ENCODE measurements at places on chromosomes 2 and 18.
A peak's percentile ranks its signal among the peaks of the same experiment; 100 is the strongest.

GRCh38 chr2:65397122-65397521 is 35.3 kb downstream of the SPRED2 start:
- DNase-seq, result no peak

DNA sequence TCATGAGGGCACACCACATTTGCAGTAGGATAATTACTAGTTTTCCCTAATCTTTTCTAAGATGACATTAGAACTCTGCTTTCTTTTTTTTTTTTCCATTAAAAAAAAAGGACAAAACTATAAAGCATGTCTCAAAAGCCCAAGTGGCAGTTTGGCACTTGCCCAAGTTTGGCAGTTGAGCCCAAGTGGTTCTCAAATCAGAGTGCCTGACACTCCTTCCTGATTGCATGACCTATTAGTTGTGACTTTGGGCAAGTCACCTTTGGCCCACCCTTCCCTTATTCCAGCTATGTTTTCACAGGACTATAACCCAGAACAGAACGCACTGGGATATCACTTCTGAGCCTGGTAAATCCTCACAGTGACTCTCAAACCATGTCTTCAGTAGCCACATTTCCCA is 273.0 kb downstream of the CCDC85A start:
- no peak for DNase-seq

DNA sequence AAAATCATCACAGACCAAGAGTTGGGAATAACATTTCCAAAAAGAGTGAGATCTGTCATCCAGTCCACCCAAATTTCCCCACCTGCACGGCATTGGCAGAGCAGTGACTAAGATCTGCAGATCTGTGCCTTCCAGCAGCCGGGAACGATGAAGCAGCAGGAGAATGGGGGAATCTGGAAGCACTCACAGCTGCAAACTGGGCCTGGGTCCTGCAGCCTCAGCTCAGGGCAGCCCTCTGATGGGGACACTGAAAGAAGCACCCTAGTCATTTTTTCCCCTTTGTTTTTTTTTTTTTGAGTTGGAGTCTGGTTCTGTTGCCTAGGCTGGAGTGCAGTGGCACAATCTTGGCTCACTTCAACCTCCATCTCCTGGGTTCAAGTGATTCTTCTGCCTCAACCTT is 4.4 kb upstream of the SAG start:
- no peak for DNase-seq

DNA sequence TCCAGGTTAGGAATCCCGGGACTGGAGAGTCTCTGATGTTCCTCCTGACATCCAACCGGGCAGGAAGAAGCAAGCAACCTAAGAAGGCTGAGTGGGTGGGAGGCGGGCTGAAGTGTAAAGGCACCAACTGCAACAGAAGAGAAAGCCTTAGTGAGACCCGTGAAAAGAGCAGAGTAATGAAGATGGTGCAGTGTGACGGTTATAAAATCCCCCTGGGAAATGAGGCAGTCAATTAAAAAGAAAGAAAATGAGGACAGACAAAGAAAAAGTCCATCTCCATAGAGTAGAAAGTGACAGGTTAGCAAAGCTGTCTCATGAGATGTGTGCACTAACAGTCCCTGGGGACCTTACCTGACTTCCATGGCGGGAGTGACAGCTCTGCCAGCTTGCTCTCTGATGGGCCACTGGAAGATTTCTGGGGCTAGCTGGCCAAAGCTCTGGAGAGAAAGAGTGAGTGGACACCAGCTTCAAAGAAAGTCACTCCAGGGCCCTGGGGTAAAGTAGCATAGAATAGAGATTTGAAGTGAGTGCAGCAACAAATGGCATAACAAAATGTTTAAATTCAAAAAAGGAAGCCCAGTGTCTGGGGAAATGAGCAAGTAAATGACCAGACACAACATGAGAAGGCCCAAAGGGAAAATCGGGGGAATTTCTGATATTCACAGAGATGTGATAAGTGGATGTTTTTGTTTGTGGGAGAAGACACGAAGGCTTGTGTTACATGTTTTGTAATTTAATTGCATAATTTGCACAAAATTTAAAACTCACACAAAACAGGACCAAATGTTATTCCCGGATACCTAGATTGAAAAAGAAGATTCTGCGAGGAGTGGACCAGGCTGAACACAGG is 44.1 kb upstream of the IGFBP2 start:
- no peak for DNase-seq

DNA sequence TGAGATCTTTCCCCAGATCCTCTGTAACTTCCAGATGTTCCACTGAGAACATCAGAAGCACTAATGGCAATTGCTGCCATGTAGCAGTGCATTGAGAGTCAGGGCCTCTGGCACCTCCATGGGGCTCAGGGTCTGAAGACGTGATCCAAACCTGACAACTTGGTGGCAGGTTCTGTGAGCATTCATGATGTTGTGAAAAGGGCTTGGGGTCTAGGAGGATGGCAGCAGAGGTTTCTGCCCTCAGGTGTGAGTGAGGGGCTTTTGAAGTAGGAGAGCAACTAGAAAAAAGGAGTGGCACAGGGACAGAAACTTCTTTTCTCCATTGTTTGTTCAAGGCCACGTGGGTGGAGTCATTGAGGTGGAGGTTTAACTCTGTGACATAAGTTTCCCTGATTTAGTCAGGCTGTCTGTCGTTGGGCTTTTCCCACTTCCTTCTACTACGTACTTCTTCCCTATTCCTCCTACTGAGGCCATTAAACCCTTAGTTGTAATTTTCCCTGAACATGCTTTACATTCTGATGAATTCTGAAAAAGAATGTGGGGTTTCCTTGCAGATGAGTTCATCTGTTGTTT is 13.1 kb downstream of the CFLAR start:
- DNase-seq, result no peak

DNA sequence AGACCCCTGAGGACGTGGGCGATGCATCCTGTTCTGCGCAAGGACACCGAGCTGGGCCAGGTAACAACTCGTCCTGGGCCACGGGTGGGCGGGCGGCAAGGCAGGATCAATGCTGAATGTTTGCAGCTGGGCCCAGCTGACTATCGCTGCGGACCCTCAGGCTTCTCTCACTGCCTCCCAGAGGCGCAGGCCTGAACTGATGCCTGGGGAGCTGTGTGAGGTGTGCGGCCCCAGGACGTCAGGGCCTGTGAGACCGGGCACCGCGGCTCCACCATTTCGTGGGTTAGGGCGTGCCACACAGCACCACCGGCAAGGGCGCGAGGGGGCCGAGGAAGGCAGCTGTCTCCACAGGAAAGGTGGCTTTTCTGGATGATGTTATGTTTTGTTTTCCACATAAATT is 307.4 kb downstream of the NDUFA10 start:
- no peak for DNase-seq

- no peak for DNase-seq
These were observed 619.6 kb downstream of the CPS1 start for GRCh38 chr2:211175956-211176355.

GRCh38 chr2:100278986-100279385 is 43.3 kb downstream of the LONRF2 start:
- DNase-seq, result no peak

DNA sequence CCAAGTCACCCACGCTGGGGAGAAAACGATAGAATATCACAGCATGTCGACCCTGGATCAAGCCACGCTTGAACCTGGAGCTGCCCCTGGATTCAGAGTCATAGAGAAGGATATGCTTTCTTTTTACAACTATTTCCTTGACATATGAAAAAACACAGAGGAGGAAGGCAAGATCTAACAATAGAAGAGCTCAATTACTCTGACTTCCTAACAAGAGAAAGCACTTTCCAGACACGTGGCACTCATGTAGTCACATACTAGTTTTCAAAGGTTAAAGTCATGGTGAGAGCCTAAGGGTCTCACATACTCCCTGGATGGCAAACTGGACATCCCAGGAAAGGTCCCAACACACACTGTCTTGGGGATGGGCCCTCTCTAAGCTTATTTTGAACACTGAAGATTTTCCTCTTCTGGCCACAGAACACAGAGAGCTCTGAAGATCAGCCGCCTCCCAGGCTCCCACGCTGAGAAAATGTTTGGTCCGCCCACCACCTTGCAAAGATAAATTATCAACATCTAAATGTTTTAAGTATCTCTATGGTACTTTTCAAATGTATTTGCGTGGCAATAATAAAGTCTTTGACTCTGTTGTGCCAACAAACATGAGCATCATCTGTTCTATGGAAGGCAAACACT is 4.9 kb downstream of the PXDN start:
- no peak for DNase-seq

DNA sequence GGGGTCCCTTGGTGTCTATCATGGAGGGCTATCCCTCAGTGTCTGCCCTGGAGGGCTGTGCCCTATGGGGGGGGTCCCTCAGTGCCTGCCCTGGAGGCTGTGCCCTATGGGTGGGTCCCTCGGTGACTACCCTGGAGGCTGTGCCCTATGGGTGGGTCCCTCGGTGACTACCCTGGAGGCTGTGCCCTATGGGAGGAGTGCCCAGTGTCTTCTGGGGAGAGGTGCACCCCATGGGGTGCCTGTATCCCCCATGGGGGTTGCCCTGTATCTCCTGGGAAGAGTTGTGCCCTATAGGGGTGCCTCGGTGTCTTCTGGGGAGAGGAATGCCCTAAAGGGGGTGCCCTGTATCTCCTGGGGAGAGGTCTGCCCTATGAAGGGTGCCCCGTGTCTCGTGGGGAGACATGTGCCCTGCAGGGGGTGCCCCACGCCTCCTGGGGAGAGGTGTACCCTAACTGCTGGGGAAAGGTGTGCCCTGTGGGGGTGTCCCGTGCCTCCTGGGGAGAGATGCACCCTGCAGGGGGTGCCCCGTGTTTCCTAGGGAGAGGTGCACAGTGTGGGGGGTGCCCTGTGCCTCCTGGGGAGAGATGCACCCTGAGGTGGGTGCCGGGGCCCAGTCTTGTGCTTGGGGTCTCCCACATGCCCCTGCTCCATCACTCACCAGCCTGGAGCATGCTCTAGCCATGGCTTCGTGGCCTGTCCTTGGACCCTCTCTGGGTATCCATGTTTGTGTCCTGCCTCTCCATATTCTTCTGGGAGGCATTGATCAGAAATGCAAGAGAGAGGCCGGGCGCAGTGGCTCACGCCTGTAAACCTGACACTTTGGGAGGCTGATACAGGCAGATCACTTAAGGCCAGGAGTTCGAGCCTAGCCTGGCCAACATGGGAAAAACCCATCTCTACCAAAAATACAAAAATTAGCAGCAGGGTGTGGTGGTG is 215.6 kb downstream of the HDAC4 start:
- DNase-seq, result no peak

- DNase-seq, result peak; percentile 48
These were observed 562 bp downstream of the TWSG1 start for GRCh38 chr18:9334973-9335696.

DNA sequence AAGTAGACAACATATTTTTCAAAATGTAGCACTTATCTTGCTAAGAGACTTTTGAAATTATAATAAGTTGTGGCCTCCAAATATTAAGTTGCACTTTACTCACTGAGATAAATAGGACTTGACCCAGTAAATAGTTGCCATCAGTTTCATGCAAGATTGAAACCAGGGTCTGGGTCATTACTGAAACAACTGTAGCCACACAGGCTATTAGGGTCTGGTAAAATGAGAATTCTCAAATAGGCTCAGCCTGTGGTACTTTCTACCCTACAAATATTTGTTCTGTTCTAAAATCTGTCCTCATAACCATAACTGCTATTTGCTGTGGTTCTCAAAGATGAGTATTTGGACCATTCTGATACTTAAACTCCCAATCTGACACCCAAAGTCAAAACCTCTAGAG is 115.4 kb upstream of the STK17B start:
- no peak for DNase-seq

GRCh38 chr18:28781616-28782362 is 604.9 kb upstream of the CDH2 start:
- DNase-seq, result no peak

- no peak for DNase-seq
These were observed 15.4 kb downstream of the PPM1B start for GRCh38 chr2:44184106-44184505.

DNA sequence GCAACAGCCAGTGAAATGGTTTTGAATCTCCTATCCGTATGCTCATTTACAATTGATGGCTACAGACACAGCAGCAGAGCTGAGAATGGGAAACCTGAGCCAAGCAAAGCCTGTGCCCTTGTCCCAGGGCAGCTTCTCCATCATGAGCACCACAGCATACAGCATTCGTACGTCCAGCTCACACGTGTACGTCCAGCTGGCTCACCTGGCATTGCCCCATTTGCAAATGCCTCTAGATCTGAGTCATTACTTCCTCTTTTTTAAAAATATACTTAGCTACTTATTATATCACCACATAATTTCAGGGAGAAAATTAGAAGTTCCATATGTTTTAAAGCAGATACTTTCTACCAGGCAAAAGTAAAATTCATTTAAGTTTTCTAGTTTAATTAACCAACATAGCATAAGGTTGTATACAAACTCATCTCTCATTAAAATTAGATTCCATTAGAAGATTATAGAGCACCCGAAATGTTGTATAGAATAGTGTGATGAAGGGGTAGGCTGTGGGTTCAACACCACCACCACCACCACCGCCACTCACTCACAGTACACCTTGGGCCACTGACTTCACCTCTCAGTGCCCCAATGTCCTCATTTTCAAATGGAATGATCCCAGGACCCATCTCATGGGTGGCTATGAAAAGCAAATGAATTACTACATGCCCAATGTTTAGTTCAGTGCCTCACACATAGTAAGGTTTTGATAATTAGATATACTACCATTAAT is 31.4 kb upstream of the TMEM177 start:
- peak; percentile 53 for DNase-seq

DNA sequence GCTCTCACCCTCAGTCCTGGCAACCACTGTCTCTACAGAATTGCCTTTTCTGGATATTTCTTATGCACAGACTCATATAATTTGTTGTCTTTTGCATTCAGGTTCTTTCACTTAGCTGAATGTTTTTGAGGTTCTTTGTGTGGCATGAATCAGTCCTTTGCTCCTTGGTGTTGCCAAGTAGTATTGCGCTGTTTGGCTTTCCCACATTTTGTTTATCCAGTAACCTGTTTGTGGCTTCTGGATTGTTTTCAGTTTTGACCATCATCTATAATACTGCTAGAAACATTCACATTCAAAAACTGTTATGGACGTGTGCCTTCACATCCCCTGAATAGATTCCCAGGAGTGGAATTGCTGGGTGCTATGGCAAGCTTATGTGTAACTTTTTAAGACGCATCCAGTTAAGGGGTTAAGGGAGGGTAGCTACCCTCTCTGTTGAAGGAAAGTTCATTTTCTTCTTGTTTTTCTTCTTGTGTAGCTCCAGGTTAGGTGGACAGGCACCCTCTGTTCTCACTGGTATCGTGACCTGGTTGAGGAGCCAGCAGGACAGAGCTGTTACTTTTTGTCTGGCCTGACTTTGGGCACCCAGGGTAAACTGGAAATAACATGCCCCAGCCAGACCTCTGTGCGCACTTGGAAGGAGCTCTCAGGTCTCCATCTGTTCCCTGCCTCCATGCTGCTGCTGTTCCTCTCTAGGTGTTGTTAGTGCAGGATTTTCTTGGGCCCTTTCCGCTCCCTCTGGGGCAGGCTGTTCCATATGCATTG is 29.6 kb downstream of the ARHGAP25 start:
- DNase-seq, result no peak
